ENCODE measurements at places on chromosomes 12 and 14.

DNA sequence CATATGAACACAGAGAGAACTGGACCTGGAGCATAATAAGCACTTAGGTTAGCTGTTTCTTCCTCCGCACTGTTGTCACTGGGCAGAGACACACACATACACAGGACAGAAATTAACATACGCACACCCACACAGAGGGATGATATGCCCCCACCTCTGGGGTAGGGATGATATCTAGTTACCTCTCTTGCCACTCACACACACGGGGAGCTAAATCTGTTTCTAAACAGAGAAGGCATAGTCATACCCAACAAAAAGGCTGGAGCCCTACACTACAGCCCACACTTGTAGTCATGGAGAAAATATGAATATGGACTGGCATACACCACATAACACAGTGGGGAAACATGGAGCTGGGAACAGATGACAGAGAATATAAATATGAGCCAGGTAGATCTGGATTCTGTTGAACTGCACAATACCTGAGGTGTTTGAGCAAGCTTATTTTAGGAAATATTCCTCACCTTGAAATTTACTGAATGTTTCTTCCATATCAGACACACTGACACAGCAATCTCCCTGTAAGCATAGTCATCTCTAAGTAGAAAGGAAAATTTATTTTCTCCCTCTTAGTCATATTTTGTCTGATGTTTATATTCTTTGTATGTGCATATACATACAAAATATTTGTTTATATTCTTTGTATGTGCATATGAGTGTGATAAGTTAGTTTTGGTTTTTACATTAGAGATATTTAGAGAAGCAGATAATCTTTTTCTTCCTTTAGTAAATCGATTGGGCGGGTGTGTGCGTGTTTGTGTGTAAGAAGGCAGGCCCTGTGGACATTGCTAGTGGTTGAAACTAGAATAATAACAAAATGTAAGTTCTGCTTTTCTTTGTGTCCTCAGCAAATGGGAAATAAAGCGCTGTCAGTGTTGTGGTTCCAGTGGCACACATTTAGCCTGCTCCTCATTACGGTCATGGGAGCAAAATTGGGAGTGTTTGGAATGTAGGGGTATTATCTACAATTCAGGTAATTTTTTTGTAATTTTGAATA, 20.9 kb upstream of the SCFD1 start:
- no peak for DNase-seq

DNA sequence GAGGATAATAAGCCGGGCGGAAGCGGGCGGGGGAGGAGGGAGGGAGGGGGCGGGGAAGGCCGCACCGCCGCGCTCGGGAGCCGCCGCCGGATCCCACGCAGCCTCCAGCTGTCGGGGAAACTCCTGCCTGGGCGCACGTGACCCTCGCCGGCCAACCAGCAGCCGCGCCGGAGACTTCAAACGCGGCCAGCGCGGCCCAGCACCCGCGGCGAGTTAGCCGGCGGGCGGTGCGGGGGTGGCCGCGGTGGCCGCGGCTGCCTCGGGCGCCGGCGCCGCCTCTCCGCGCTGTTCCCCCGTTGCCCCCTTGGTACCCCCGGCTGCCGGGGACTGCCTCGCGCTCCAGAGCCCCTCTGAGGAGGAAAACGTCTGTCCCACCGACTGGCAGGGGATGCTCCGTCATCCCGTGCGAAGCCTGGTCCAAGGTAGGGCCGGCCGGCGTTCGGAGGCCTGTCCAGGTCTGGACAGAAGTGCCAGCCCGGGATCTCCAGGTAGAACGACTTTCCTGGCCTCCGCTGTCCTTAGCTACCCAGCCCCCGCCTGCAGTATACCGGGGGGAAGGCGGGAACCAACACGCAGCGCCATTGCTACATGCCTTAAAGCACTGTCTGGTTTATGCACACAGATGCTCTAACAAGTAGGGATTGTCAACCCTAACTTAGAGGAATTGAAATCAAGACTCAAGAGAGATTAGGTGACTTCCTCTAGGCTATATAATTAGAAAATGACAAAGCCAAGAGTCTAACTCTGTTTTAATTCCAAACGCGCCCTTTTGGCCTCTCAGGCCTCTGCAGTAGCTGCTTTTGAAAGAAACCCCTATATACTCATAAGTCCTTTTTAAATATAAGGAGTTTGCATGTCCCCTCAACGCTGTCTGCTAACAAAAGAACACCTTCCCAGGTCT, at the start of gene YAF2:
YAF2 (minus strand) TSS at position 9 of the 901 bp plus-strand sequence. CDS start 68 bp downstream, outside the sequence.
- DNase-seq, result peak; percentile 85

- DNase-seq, result no peak
Measured at GRCh38 chr14:75059642-75060041, 4.2 kb downstream of the ACYP1 start.

DNA sequence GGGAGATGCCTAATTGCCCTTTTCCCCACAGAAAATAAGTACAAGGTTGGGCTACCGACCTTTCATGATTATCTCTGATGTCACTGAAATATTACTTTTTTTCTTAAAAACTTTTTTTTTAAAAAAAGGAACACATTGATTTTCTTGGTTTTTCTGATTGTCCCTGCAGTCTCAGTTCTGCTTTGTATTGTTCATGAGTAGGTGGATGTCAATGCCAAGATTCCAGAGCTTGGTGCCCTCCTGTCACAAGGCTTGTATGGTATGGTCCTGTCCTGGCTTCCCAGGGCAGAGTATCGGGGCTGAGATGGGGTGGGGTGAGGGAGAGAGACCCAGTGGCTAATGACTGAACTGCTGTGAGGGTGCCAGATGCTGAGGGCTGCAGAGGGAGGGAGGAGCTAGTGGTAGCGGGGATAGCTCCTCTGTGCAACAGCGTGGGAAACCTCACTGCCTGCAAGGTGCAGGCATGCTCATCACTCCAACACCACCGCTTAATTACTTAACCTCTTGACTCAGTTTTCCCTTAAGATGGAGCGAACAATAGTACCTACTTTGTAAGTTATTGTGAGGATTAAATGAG, 4.4 kb upstream of the CTDSP2 start:
- no peak for DNase-seq

DNA sequence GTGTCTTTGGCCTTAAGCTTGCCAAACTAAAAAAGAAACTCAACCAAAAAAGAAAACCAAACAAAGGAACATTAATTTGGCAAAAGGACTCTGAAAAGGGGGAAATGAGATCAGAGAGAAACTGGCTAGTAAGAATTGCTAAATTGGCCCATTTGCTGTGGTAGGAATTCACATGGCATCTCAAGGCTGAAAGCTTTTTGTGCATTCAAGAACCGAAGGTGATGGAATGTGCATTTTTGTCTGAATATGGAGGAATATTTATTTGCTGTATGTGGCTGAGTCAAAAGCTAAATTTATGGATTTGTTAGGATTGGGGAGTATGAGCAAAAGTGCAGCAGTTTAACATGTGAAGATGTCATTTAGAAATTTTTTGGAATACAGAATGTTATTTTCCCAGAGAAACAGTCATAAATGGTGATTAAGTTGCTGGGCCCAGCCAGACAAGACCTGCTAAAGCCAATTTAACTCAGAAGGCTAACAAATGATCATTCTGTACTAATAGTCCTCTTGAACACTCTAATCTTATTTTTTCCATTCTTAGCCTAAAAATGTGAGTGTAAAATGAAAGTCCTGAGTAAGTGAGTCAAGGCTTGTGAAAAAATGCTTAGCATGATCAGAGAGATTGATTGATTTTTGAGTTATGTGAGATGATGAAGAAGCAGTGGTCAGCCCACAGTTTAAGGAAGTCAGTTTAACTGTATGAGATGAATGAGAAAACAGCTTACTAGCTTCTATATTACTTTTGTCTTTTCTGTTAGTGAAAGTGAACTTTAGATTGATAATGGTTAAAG, 94.1 kb downstream of the ANO6 start:
- DNase-seq, result no peak

GRCh38 chr14:21103710-21104447, 3.0 kb downstream of the TMEM253 start:
- DNase-seq, result peak; percentile 92

GRCh38 chr14:71606575-71606974, 325.7 kb upstream of the RGS6 start:
- DNase-seq, result no peak

DNA sequence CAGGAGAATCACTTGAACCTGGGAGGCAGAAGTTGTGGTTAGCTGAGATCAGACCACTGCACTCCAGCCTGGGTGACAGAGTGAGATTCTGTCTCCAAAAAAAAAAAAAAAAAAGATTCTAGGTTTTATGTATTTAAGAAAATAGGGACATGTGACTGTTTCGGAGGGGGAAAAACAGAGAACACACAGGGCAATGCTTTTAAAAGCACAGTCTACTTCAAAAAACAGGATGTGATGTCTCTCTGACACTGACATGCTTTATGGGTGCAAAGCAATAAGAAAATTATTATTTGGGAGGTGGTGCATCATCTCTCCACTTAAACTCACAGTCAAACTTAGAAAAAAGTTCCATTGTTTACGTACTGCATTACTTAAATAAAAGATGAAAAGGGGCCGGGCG, 28.7 kb downstream of the CLIP1 start:
- DNase-seq, result no peak

DNA sequence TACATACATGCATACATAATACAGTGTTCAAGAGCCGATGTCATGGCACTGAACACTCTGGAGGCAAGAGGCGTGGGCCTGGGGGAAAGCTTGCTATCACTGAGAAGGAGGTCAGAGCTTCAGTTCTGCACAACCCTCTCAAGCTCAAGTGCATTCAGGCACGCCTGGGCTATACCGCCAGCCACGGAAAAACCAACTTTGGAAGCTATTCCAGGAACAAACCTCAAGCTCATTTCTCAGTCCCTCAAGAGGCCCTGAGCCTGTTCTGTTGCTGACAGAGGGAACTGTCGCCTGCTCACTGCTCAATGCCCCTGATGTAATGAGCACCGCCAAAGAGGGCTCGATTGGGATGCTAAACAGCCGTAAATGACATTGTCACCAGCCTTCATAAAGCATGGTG, 9.2 kb downstream of the NOS1 start:
- DNase-seq, result no peak

DNA sequence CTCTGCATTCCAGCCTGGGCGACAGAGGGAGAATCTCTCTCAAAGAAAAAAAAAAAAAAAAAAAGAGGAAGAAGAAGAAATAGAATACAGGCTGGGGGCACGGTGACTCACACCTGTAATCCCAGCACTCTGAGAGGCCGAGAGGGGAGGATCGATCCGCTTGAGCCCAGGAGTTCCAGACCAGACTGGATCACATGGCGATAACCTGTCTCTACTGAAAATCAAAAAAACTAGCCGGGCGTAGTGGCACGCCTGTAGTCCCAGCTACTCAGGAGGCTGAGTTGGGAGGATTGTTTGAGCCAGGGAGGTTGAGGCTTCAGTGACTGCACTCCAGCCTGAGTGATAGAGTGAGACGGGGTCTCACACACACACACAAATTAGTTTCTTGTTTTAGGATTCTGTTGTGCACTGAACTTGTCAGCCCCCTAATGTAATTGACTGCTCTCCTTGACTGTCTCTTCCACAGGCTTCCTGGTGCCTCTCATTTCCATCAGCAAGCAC, 963 bp upstream of the TINF2 start:
- no peak for DNase-seq

- peak; percentile 34 for DNase-seq
Measured at GRCh38 chr14:50860478-50861086, 11.3 kb upstream of the ABHD12B start.

- no peak for DNase-seq
Measured at GRCh38 chr12:42017051-42017450, 127.6 kb downstream of the GXYLT1 start.
